CD4-positive, alpha-beta T cell treated with Interleukin-4 for 4 hours (primary cell): ENCODE measurements at places on chromosomes 12 and 14.

DNA sequence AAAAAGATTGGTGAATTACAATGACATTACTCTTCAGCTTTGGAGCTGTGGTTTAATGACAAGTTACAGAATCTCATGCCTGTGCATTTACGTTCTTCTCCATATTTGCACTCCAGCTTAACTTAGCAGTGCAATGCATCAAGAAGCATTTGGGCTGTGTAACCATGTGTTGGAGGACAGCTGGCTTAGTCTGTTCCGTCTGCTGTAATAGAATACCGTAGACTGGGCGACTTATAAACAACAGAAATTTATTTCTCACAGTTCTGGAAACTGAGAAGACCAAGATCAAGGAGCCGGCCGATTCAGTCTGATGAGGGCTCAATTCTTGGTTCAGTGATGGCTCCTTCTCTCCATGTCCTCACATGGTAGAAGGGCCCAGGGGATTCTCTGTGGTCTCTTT is 943.5 kb downstream of the BCL11B start:
- DNase-seq, result no peak

- DNase-seq, result no peak
Measured at GRCh38 chr14:91582761-91583160, 72.7 kb upstream of the PPP4R3A start.

DNA sequence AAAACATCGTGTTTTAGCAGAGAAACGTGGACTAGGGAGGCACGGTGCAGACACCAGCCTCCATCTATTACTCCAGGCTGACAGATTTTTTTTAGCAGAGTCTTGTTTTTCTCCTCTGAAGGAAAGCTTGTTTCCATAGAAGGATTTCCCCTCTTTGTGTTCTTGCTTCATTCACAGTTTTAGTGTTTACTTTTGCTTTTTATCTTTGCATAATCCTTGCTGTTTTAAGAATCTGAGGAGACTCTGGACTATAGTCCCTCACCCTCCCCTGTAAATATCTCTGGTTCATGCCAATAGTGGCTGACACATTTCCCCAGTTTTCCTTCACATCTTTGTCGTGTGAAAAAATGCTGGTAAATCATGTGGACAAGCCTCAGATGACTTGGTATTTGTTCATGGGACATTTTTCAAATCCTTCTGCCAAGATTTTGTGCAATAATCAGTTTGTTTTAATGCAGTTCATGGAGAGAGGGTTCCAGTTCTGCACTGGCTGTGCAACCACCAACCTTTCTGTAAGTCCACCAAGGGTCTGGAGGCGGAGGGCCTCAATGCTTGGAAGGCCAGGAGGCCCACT is 39.9 kb upstream of the TMCC3 start:
- no peak for DNase-seq

DNA sequence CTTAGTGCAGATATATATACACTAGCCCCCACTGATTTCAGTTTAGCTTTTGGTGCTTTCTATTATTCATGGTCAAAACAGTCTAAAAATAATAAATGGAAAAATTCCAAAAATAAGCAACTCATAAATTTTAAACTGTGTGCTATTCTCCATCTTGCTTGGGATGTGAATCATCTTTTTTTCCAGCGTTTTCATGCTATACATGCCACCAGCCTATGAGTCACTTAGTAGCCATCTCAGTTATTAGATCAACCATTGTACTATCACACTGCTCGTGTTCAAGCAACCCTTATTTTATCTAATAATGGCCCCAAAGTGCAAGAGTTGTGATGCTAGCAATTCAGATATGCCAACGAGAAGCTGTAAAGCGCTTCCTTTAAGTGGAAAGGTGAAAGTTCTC is 73.9 kb upstream of the KRR1 start:
- DNase-seq, result no peak

GRCh38 chr12:28083840-28084678 is 106.2 kb upstream of the CCDC91 start:
- no peak for DNase-seq

DNA sequence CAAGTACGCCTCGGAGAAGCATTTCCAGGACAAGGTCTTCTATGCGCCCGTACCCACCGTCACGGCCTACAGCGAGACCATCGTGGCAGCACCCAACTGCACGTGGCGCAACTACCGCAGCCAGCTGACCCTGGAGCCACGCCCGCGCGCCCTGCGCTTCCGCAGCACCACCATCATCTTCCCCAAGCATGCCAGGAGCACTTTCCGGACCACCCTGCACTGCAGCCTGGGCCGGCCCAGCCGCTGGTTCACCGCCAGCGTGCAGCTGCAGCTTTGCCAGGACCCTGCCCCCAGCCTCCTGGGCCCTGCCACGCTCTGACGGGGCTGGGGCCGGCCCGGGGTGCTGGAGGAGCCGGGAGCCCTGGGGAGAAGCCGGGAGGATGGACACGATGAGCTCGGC is 19.3 kb downstream of the RFLNA start:
- no peak for DNase-seq

DNA sequence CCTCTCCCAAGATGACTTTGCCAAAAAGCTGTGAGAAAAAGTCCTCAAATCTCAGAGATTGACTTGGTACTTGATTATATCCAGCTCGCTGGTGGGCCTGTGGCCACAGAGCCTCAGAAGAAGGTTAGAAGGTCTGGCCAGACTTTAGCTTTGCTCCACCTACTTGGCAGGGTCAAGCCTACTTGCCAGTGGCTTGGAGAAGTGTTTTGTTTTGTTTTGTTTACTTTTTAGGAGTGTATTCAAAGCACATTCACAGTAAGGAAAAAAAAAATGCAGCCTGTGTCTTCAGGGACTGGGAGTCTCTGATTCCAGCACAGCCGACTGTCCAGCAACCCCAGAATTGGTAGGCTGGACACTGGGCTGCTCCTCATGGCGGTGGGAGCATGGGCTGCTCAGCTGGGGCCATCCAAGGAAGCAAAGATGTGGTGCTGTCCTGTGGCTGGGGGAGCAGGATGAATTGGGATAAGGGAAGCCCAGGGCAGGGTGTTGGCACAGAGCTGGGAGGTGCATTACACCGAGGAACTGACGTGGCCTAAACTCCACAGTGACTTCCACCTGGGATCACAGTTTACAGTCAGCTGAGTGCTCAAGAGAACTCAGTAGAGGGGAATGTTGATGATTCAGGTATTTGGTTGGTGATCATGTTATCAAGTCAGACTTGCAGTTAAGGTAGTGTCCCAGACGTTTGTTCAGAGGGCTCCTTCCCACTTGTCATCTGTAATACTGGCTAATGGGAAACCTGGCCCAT is 73.5 kb downstream of the PPP2R5C start:
- DNase-seq, result no peak

DNA sequence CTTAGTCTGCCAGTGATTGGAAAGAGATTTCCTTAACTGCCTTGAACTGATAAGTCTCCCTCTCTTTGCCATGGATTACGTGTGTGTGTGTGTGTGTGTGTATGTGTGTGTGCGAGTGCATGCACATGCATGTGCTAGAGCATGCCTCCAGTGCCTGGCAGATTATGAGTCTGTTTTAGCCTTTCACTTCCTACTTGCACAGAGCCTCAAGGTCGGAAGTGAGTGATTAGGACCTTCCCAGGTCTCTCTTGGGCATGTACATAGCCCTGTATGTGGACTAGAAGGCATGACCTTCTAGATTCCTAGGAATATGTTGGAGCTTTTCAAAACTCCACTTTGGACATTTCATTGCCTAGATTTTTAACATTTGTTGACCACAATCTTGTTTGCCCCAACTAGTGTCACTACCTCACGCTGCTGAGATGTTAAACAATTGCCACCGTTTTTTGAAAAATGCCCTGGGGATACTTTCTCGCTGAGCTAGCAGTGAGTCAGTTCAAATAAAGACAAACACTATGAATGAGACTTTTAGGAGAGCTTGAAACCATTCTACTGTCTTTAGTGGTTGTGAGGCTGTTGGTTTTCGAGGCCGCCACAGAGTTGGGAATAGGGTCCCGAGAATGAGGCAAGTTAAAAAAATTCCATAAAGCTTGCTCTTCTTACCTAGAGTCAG is 28.2 kb downstream of the KIAA0586 start:
- DNase-seq, result no peak

- DNase-seq, result no peak
Measured at GRCh38 chr12:119500209-119500608, 93.4 kb upstream of the TMEM233 start.

DNA sequence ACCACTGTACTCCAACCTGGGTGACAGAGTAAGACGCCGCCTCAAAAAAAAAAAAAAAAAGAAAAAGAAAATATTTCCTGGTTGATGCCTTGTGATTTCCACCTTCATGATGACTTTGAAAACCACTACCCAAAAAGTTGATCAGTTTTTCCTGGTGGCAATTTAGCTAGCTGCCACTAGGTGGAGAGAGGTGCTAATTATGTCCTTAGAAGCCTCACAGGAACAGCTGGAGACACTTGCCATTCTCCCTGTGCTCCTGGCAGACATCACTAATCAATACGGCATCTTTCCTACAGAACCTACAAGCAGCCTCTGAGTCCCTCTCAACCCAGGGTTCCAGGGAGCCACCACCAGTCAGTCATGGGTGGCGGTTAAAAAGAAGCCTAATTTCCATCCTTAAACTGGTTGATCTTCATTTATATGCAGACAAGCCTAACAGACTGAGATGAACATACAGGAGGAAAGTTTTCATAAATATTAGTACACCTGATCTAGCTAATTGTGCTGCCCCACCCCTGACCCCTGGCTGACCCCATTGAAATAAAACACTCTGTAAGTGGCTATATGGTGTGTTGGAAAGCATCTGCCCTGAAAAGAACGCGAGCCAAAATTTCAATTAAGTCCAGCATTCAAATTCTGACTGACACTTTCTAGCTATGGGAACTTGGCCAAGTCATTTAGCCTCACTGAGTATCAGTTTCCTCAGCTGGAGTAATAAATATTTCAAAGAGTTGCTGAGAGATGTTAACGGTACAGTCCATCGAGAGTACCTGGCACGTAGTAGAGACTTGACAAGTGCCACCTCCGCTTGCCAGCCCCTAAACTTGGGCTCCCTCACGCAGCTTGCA is 6.2 kb upstream of the OAS1 start:
- peak; percentile 70 for DNase-seq

DNA sequence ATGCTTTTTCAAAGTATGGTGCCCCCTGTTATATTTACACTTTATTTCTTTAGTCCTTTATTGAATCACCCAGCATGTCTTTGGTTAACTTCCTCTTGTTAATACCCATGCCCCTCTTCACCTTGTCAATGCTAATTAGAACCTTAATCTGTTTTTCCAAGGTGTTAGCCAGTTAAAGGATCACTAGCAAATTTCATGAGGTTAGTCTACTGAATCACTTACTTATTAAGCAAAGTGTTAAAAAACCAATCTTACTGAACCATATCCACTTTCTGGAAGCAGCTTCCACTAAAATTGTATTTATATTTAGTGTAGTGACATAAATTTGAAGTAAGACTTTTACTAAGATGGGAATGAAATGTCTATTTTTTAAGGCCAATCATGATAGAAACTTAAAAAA is 27.9 kb downstream of the TAOK3 start:
- DNase-seq, result no peak

DNA sequence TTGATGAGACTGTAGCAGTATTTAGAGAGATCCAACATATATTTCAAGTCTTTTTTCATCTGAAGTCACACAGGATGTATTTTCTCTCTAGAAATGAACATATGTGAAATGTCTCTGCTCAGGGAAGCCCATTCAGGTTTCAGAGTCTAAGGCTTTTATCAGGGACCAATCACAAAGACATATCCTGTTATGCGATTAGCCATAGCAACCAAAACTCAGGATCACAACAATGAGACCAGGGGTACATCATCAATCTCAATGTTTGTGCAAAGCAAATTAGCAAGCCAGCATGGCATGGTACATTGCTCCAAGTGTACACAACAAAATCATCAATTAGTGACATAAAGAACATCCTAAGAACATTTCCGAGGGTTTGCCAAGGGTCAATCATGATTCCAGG is 99.2 kb upstream of the AMN1 start:
- peak; percentile 45 for DNase-seq

DNA sequence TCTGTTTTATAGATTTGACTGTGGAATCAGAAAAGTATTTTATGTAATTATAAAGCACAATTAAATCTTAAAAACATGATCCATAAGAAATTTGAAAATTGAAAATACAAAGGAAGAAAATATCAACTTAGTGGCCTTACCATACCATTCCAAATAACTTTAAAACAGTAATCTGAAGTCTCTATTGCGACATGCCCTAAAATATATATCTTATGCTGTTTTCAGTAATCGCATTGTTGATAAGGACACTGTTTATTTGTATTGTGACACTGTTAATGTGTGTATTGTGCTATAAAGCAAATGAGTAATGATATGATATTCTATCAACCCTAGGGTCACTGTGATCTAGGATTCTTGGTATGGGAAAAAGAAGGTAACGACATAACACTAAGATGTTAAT is 7.0 kb downstream of the KLHL28 start:
- DNase-seq, result no peak

DNA sequence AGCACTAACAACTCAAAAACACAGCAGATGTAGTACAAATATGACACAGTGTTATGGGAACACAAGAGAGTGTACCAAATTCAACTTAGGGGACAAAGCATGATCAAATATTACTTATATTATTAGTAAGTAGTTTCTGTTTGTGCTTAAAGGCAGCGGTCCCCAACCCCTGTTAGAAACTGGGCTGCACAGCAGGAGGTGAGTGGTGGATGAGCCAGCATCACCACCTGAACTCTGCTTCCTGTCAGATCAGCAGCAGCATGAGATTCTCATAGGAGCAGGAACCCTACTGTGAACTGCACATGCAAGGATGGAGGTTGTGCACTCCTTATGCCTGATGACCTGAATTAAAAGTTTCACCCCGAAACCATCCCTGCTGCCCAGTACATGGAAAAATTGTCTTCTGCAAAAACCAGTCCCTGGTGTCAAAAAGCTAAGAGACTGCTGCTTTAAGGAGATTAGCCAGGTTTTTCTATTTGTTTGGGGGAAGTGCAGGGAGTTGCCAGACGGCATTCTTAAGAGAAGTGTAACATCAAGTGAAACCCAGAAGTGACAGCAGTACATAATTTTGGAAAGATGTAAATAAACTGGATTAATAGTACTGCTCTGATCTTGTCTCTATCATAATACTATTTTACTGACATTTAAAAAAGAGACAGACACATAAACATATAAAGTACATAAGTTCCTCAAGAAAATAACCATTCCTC is 26.7 kb downstream of the GTF2A1 start:
- no peak for DNase-seq

DNA sequence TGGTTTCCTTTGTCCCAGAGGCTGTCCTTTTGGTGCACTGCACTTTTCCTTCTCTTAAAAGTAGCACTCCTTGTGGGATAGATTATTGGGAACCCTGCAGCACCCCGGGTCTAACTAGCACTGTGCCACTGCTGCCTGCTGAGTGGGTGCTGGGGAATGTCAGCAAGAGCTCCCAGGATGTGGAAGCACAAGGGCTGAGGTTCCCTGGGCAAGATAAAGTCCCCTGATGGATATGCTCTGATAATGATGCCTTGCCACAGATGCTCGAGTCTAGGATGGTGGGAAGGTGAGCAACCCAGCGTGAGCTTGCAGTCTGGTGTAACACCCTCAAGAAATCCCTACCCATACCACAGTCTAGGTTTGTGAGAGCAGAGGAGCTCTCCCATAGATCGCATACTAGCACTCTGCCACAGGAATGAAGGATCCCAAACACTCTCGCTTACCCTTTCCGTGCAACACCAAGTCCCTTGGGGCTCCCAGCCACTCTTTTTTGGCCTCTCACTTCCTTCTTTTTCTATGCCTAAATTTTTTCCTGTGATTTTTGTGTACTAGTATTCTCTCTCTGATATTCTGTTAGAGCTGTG is 32.6 kb downstream of the USP15 start:
- DNase-seq, result no peak
